ENCODE measurements at places on chromosomes 5 and 9.

DNA sequence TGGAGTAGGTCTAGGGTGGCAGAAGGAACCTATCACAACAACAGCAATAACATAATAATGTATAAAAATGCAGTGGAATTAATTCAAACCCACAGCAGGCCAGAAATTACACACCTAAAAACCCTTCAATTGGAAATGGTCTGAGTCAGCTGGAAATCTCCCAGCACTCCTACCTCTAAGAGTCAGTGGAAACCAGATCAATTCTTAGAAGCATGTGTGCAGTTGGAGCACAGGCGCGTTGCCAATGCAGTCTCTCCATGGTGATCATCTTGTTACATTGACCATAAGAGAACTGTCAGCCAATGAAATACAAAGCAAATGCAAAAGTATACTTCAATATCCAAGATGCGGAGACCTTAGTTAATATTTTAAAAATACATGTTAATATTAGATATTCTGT lies 15.1 kb upstream of the CSNK1G3 start:
- no peak for DNase-seq

DNA sequence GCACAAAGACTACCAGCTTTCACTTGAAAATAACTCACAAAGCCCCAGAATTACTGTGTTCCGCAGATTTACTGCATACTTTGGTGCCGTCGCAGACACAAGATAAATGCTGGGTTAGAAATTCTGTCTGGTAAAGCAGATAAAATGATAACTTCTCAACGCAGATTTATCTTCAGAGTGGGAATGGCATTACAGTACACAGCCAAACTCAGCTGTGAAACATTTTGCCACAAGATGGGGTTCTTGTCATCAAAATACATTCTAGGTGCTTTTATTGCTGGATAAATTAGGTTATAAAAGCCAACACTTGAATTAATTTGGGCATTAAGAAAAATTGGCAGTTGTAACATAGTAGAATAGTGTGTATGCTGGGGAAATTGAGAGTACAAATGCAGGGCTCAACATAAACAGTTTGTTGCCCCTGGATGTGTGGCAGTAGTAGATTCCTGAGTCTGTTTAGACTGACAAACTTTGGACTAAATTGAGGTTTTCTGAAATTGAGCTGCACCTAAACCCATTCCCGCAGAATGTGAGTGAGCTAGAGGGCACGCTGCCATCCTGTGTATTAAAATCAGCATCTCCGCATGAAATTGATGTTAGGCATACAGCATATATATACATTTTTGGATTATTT lies 61.1 kb downstream of the LMNB1 start:
- DNase-seq, result no peak

- no peak for DNase-seq
Measured at GRCh38 chr5:145856285-145856818, 16.5 kb downstream of the GRXCR2 start.

GRCh38 chr9:136303825-136304416 lies at the start of gene CCDC187:
Gene CCDC187, minus strand, starts transcription at chr9:136304094. Its CDS starts 264 bp downstream, at chr9:136303830.
- DNase-seq, result no peak

DNA sequence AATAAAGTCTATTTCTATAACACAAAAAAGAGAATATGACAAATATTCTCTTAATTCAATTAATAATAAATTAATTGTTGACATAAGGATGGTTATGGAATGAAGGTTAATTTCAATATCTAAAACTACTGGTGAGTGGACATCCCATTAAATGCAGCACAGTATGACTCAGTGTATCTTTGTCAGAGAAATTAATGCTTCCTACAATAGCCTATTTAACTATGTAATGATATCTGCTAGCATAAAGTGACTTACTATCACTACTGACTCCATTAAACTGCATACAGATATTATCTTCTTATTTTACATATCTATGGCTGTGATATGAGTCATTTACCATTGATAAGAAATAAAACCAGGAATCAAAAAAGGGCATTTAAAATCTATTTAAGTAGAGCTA lies 298.7 kb downstream of the CDH12 start:
- DNase-seq, result no peak

DNA sequence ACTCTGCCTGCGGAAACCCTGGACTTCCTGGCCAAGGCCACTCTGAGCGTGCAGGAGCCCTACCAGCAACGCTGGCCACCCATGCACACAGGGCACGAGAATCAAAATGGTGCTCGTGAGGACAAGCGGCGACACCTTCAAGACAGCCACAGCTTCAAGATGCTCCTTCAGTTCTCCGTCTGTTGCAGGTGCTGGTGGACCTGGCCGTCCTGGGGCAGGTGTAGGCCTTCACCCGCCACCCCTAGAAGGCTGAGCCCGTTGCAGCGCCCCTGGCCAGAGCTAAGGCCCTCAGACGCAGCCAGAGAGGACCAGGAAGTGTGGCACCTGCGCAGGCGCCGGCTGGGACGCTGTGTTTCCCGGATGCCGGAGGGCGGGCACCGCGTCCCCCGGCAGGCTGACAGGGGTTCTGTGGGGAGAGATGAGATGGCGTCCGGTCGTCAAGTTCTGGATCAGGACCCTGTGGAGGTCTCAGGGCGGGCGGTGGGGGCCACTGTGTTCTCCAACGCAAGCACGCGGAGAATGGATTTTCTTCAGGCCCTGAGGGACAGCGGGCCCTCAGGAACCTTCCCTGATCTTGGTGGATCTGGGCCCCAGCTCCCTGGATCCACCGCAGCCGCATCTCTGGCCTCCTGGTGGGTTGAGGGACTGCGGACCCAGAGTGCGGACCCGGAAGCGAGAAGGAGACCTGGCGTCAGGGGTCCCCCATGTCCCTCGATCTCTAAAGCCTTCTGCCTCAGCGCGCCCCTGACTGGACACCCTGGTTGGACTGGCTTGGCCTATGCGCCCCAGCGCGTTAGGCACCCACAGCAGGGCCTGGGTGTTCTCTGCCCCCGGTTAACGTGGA lies 1770.8 kb upstream of the CDH9 start:
- DNase-seq, result peak; percentile 86

DNA sequence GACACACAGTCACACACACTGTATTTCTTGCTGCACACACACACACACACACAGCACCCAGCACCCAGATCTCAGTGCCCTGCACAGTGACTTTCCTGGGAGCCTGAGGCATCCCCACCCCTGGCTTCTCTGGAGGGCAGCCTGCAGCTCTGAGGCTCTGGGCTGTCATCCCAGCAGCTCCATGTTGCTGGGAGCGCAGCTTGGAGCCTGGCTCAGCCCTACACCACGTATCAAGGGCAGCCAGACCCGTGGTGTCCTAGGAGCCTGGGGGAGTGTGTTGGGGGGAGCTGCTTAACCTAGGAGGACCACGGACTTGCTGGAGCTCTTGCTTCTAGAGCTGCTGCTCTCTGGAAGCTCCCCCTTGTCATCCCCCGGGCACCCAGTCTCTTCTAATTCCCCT lies 5.2 kb downstream of the IER5L start:
- DNase-seq, result no peak

GRCh38 chr5:33795496-33795895 lies 96.3 kb downstream of the ADAMTS12 start:
- no peak for DNase-seq

DNA sequence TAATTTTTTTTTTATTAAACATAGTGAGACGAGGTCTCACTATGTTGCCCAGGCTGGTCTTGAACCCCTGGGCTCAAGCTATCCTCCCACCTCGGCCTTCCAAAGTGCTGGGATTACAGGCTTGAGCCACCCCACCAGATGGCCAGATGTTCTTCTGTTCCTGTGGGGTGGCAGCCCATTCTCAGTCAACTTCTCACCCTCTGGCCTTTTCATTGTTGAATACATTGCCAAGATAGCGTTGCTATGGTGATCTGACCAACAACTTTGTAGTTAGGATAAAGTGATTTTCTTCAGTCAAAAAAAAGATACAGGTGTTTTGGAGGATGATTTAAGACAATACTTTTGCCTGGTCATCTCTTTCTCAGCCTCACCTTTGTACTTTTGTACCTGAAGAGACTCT lies 109.1 kb downstream of the EGFLAM start:
- no peak for DNase-seq

DNA sequence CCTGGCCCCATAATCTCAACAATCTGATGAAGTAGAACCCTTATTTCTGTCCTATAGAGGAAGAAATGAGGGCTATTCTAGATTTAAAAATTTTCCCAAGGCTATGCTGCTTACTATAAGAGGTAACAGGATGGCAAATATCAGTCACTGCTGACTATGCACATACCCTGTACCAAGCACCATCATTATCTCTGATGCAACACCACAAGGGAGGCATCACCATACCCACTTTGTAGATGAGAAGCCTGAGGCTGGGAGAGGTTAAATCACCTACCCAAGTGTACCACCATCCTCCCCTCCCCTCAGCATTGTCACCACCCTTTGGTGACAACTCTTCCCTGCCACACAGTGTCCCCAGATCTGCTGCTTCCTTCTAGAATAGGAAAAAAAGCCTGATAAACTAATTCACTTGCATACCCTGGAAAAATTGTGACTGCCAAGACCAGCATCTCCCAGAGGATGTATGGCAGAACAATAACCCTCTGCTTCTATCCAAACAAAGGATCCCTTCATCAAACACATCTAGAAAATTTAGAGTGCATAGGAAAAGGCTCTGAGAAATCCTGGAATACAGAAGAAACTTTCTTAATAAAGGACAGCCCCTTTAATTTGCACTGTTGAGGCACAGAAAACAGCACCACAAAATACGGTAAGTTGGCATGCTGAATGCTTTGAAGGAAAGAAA lies 48.3 kb downstream of the PRRC1 start:
- no peak for DNase-seq

DNA sequence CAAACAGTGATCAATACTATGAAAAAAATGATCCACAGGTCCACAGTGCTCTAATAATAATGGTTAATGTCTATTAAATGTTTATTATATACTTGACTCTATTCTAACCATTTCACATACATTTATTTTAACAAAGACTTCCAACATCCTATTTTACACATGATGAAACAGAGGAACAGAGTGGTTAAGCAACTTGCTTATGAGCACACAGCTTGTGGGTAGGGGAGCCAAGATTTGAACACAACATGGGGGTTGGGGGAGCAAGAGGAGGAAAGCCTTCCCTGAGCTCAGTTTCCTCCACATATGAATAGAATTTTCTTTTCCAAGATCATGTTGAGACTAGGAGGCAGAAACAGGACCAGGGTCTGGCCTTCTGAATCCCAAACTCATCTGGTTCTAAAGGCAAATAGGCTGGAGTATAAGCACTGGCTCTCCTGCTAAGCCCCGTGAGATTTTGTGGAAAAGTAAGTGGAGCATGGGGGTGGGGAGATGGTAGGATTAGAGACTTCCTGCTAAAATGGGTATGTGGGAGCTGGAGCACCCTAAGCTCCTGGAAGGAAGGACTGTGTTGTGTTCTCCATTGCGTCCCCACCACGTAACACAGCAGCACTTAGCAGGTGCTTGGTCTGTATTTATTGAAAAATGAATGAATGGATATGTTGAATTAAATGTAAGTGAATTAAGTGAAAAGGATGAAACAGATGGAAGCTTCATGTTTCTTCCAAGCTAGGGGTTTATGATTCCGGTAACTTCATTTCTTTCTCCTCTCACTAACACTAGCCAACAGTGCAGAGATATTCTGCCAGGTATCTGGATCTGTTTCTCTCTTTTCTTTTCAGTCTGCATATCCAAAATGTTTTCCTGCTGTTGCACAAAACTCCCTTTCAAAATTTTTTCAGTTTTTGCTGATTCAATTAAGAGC lies 26.9 kb upstream of the GALNT10 start:
- DNase-seq, result no peak

DNA sequence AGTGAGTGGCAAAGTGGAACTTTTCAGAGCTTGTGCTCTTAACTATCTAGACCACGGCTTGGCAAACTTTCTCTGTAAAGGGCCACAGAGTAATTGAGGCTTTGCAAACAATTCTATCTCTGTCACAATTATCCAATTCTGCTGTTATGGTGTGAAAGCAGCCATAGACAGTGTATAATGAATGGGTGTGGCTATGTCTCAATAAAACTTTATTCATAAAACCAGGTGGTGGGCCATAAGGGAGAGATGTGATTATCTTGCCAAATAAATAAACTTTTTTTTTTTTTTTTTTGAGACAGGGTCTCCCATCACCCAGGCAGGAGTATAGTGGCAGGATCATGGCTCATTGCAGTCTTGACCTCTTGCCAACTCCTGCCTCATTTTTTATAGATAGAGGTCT lies 78.7 kb upstream of the GNA14 start:
- DNase-seq, result no peak

GRCh38 chr5:98880598-98880997 lies 48.2 kb downstream of the CHD1 start:
- no peak for DNase-seq

GRCh38 chr5:80246001-80246758 lies 9.7 kb downstream of the SERINC5 start:
- DNase-seq, result no peak

DNA sequence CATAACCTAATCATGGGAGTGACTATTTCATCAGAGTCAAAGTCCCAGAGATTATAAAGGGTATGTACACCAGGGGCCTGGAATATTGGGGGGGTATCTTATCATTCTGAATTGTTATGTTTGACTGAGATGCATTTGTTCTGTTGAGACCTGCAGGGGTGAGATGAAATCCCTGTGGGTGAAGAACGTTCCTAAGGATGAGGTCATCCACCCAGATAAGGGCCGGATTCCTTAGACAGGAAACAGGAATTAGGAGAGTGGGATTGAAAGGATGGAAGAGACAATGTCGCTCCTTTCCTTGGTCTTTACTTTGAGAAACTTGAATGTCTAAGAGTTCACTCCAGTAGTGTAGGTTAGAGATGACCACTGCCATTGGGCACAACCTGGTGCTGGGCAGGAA lies 54.7 kb downstream of the GAS1 start:
- no peak for DNase-seq

- DNase-seq, result no peak
Measured at GRCh38 chr9:5884191-5884590, 6.5 kb upstream of the MLANA start.

DNA sequence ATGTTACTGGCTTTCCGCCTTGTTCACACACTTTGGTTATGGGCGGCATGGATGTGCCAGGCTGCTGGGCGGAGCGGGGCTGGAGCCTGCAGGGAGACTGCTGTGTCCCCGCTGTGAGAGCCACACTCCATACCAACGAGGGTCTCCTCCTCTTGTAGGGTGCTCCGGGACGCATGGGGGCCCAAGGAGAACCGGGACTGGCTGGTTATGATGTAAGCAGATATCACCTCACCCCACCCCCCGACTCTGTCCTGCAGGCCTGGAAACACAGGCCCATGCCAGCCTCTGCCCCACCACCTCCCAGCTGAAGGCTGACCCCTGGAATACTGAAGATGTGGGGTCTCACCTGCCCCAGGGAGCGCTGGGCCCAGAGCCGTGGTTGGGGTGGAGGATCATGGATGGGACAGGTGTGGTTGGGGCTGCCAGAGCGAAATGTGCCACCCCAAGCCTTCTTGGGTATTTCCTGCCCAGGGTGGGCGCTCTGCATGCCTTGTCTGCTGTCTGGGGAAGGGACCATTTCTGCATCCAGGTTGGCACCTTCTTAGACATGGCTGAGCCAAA lies 39.3 kb upstream of the ORM1 start:
- DNase-seq, result no peak

Data from K562 (cell line).